ENCODE measurements at places on chromosomes 3 and 15. TPM values are rescaled to one million over a fixed set of nuclear protein-coding genes. Genes with fewer than 3 reads are reported as not detected.

Gene IFT122
- total RNA-seq, result 32.4 TPM

Gene PARP15
- 5.1 TPM for total RNA-seq

Gene RARB
- not detected for total RNA-seq

Gene MYL3
- total RNA-seq, result not detected

Gene GOLGA6D
- not detected for total RNA-seq

Gene MUC13
- not detected for total RNA-seq

Gene SLC28A2
- not detected for total RNA-seq

Gene CCDC13
- not detected for total RNA-seq

Gene SUSD5
- not detected for total RNA-seq

Gene ACTR8
- total RNA-seq, result 30.3 TPM

- H3K4me1 ChIP-seq, result peaks cover 24% of the 10 kb centered on the region
- H3K27ac ChIP-seq, result no peak overlapping the region
- no peaks in the 10 kb centered on the region for H3K27me3 ChIP-seq
- peaks cover 11% of the 10 kb centered on the region for H3K36me3 ChIP-seq
- no peak for DNase-seq
- no peak overlapping the region for H3K4me3 ChIP-seq
Observed at GRCh38 chr15:75025548-75026260, 2.3 kb downstream of the PPCDC start.

DNA sequence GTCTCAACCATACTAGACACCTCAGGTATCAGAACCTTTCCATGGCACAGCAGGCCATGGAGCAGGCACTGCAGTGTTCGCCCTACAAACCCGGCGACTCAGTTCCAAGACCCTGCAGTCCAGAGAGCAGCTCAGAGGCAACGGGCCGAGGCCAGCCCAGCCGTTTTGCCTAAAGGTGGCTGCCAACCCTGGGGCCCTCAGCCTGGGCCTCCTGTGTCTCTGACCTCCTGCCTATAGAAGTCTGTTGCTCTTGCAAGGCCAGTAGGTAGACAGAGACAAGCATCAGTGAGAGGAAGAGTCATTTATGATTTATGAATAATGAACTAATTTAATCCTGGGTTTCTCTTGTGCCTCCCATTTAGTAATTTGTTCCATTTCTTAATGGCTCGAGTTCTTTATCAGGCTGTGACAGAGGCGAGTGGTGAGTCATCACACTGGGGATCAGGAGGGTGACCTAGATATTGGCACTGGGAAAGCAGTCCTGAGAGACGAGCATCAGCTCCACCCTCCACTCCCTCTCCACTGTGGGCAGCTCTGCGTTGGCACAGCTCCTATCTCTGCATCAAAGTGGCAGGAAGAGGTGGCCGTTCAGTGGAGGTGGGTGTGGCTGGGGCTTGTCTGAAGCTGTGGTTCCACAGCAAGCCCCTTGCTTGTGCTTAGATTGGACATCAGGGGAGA is 79.8 kb downstream of the ABHD5 start:
- peaks cover 6% of the 10 kb centered on the region for H3K27me3 ChIP-seq
- no peak overlapping the region for H3K4me3 ChIP-seq
- peak; percentile 28 for DNase-seq
- no peak overlapping the region for H3K27ac ChIP-seq
- H3K4me1 ChIP-seq, result peaks cover 16% of the 10 kb centered on the region

GRCh38 chr15:49296258-49296657 is 126.2 kb downstream of the GALK2 start:
- H3K27me3 ChIP-seq, result no peaks in the 10 kb centered on the region
- no peak for DNase-seq
- H3K4me1 ChIP-seq, result peaks cover 10% of the 10 kb centered on the region
- H3K36me3 ChIP-seq, result peaks cover 66% of the 10 kb centered on the region

DNA sequence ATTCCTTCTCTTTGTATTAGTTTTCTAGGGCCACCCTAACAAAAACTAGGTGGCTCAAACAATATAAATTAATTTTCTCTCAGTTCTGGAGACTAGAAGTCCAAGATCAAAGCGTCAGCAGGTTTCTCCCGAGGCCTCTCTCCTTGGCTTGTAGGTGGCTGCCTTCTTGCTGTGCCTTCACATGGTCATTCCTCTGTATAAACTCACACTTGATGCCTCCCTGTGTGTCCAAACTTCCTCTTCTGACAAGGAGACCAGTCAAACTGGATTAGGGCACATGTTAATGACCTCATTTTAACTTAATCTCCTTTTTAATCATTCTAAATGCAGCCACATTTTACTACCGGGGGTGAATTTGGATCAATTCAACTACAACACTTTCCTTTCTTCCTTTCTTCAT is 691.1 kb downstream of the DIPK2A start:
- H3K27me3 ChIP-seq, result no peaks in the 10 kb centered on the region
- no peak for DNase-seq
- no peaks in the 10 kb centered on the region for H3K4me1 ChIP-seq
- no peak overlapping the region for H3K27ac ChIP-seq
- H3K4me3 ChIP-seq, result no peak overlapping the region
- H3K36me3 ChIP-seq, result no peaks in the 10 kb centered on the region

GRCh38 chr3:130811557-130811956 is 64.9 kb upstream of the PIK3R4 start:
- no peak overlapping the region for H3K4me3 ChIP-seq
- DNase-seq, result no peak
- peaks cover 2% of the 10 kb centered on the region for H3K27me3 ChIP-seq
- no peaks in the 10 kb centered on the region for H3K36me3 ChIP-seq
- no peaks in the 10 kb centered on the region for H3K4me1 ChIP-seq
- H3K27ac ChIP-seq, result no peak overlapping the region

- H3K4me3 ChIP-seq, result no peak within 1 kb of the TSS
- peaks cover 3% of the 10 kb centered on the region for H3K36me3 ChIP-seq
- no peak within 1 kb of the TSS for H3K27ac ChIP-seq
- DNase-seq, result no peak
- peaks cover 42% of the 10 kb centered on the region for H3K4me1 ChIP-seq
Observed at GRCh38 chr15:50265620-50266019, at the start of gene HDC. Gene HDC (minus strand): TSS chr15:50265726. CDS start chr15:50265623, 103 bp downstream.

DNA sequence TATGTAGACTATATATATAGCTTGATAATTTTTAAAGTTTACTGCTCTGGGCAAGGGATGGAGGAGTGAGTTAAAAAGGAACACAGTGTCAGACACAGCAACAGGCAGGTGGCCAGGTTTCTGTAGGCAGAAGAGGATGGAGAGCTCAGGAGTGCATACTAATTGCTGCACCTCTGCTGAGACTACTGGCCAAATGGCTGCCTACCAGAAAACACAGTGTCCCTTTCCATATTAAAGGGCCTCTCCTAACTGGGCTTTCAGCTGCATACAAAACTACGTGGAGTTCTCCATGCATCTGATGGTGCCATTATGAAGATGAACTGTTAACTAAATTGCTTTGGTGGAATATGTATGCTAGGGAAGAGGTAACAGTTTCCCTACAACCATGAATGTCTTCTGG is 1.8 kb downstream of the ATP13A4 start:
- H3K4me3 ChIP-seq, result no peak overlapping the region
- DNase-seq, result no peak
- H3K27me3 ChIP-seq, result no peaks in the 10 kb centered on the region
- H3K36me3 ChIP-seq, result no peaks in the 10 kb centered on the region

DNA sequence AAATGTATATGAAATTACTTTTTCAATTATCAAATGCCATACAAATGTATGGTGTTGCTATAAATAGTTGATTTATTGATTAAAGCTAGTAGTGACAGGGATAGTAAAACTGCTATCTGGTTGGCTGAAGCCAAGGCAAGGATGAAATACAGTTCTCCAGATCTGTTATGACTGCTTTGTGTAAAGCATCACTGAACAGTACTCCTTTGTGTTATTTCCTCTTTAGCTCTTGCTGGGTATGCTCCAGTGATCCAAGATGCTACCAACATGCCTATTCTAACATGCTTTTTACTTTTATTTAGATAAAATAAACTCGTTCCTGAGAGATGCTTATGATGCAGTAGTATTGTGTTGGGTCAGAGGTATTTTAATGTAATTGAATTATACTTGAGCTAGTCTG is 12.4 kb upstream of the UBR1 start:
- no peak overlapping the region for H3K27ac ChIP-seq
- peaks cover 9% of the 10 kb centered on the region for H3K27me3 ChIP-seq
- H3K36me3 ChIP-seq, result no peaks in the 10 kb centered on the region
- peaks cover 9% of the 10 kb centered on the region for H3K4me1 ChIP-seq

DNA sequence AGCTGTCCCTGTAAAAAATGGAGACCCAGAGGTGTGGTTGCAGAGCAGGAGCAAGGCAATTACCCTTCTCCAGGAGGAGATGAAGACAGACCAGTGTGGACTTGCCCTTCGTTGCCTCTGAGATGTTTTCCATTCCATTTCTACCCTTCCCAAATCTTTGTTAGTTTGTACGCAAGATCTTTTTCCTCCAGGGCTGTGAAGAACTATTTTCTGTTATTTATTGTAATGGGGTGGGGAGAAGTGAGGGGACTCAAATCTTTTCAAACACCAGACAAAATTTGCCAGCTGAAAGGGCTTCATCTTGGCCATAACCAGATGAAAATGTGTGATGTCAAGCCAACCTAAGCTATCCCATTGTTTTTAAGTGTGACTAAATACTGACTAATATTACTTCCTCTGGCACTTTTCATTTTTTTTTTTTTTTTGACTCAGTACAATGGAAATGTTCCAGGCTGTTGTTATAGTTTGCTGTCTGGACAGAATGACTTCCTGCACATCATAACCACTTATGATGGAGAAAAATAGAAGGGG is 271.3 kb upstream of the TPRG1 start:
- H3K36me3 ChIP-seq, result no peaks in the 10 kb centered on the region
- no peak overlapping the region for H3K4me3 ChIP-seq
- no peak for DNase-seq
- H3K27ac ChIP-seq, result no peak overlapping the region

GRCh38 chr3:50147447-50147846 is 7.7 kb upstream of the SEMA3F start:
- no peaks in the 10 kb centered on the region for H3K27me3 ChIP-seq
- H3K4me3 ChIP-seq, result no peak overlapping the region
- H3K36me3 ChIP-seq, result no peaks in the 10 kb centered on the region
- DNase-seq, result no peak

GRCh38 chr3:13537244-13537908 is 11.5 kb upstream of the FBLN2 start:
- H3K4me3 ChIP-seq, result no peak overlapping the region
- H3K36me3 ChIP-seq, result no peaks in the 10 kb centered on the region

- H3K4me1 ChIP-seq, result no peaks in the 10 kb centered on the region
- no peak overlapping the region for H3K4me3 ChIP-seq
- no peak overlapping the region for H3K27ac ChIP-seq
- no peak for DNase-seq
- H3K36me3 ChIP-seq, result peaks cover 7% of the 10 kb centered on the region
Observed at GRCh38 chr3:126970921-126971320, 12.0 kb upstream of the PLXNA1 start.

DNA sequence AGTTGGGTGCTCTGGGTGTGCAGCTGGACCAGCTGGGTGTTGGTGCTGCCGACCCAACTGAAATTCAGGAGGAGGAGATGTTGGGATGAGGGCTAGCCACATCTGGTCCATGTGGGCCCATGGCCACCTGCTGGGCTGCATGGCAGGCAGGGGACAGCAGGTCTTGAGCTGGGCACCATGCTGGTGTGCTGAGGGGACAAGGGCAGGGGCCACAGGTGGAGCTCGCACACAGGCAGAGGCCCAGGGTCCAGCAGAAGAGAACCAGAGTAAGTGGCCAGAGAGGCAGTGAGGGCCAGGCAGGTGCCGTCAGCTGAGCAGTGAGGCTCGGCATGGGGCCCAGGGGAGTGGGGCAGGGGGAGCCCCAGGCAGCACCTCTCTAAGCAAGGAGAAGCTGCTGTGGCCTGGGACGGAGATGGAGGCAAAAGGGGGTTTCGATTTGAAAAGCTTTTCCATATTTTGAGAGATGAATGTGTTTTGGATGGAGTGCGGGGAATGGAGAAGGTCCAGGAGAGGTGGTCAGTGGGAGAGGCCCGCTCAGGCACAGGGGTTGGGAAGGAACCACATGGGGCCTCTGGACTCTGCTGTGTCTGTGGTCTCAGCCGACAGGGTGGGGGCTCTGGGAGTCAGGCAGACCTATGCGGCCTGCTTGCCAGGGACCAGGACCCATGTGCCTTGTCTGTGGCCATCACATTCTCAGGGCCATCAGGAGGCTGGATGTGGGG is 30.5 kb upstream of the PLXNA1 start:
- no peak overlapping the region for H3K4me3 ChIP-seq
- no peaks in the 10 kb centered on the region for H3K4me1 ChIP-seq
- no peak for DNase-seq
- peaks cover 4% of the 10 kb centered on the region for H3K36me3 ChIP-seq
- H3K27me3 ChIP-seq, result no peaks in the 10 kb centered on the region
- H3K27ac ChIP-seq, result no peak overlapping the region

DNA sequence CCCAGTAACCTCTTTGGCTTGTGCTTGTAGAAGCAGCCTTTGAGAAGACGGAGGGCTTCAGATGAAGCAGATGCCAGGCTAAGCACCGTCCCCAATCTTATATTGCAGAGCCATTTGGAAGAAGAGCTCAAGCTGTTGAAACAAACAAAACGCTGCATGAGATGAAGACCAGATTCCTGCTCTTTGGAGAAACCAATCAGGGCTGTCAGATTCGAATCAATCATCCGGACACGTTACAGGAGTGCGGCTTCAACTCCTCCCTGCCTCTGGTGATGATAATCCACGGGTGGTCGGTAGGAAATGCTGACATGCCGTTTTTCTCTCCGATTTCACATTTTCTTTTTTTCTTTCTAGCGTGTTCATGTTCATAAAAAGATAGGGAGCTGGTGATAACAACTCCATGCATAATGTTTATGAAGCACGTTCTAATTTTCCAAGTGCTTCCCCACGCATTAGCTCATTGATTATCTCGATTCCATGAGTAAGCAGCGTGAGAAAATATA is 106.5 kb downstream of the LIPC start:
- no peak overlapping the region for H3K27ac ChIP-seq
- DNase-seq, result no peak
- H3K4me1 ChIP-seq, result no peaks in the 10 kb centered on the region
- no peaks in the 10 kb centered on the region for H3K36me3 ChIP-seq
- no peak overlapping the region for H3K4me3 ChIP-seq

GRCh38 chr3:53056442-53056841 is 10.6 kb upstream of the SFMBT1 start:
- no peaks in the 10 kb centered on the region for H3K4me1 ChIP-seq
- H3K27ac ChIP-seq, result no peak overlapping the region
- DNase-seq, result no peak
- H3K36me3 ChIP-seq, result no peaks in the 10 kb centered on the region

DNA sequence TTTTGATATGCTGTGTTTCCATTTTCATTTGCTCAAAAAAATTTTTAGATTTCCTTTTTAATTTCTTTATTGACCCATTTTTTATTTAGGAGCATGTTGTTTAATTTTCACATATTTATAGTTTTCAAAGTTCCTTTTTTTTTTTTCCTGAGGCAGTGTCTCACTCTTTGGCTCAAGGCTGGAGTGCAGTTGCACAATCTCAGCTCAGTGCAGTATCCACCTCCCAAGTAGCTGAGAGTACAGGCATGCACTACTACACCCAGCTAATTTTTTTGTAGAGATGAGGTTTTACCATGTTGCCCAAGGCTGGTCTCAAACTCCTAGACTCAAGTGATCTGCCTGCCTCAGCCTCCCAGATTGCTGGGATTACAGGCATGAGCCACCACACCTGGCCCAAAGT is 36.2 kb downstream of the PFN2 start:
- H3K27ac ChIP-seq, result no peak overlapping the region
- H3K27me3 ChIP-seq, result no peaks in the 10 kb centered on the region
- H3K4me3 ChIP-seq, result no peak overlapping the region
- H3K4me1 ChIP-seq, result peaks cover 6% of the 10 kb centered on the region
- no peak for DNase-seq
- H3K36me3 ChIP-seq, result peaks cover 28% of the 10 kb centered on the region

All from activated naive CD4-positive, alpha-beta T cell treated with anti-CD3 and anti-CD28 coated beads for 36 hours (primary cell).